ENCODE measurements at places on chromosomes 4 and X.

DNA sequence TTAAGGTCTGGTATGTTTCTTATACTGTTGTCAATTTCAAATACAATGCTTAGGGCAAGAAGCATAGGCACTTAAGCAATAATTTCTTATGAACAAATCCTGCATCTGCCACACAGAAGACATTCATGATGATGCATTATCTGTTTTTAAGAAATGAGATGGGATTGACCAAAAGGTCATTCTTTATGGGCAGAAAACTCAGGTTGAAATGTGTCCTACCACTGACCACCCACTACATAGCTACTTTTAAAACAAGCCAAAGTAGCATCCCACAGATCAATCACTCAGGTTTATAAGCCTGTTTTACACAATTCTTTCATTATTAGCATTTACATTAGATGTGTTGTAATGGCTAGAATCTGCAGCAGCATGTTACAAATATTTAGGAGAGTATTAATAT lies 617.8 kb downstream of the PCDH7 start:
- no peak for DNase-seq

GRCh38 chr4:182808673-182809416 lies 108.3 kb downstream of the DCTD start:
- DNase-seq, result peak; percentile 16

- no peak for DNase-seq
Measured at GRCh38 chr4:111388561-111388960, 756.7 kb upstream of the FAM241A start.

GRCh38 chrX:130080791-130081367 lies 29.4 kb downstream of the ELF4 start:
- DNase-seq, result no peak

DNA sequence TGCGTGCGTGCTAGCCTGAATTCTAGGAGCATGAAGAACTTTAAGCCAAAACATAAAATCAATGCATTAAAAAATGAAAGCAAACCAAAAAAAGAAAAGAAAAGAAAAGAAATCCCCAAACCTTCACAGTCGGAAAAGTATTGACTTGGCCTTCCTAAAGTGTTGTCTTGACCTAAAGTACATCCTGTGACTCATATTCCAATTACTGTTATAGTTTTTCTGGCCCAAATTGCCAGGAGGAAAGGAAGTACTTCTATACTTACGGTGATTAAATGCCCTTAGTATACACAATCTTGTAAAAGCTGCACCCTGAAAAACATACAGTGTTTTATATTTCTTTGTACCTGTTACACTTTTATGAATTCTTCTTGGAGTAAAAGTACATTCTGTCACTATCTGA lies 512.8 kb downstream of the ANKRD50 start:
- no peak for DNase-seq

DNA sequence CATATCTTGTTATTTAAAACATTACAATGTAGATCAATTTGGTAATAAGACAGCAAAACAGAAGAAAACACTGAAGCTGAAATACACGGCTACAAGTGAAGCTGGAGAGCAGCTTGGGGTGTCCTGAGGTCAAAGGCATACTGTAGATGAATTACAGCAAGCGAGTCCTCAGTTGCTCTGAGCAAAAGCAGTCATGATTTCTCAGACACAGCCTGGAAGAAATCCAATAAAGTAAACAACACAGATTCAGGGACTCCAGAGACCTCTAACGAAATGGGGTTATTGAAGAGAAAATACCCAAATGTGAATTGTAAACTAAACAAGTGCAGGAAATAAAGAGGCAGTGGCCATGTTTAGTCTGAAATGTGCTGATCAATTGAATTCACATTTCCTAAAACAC lies 324.4 kb downstream of the CAMK2D start:
- no peak for DNase-seq

- DNase-seq, result no peak
Measured at GRCh38 chr4:12679217-12679616, 804.9 kb downstream of the RAB28 start.

DNA sequence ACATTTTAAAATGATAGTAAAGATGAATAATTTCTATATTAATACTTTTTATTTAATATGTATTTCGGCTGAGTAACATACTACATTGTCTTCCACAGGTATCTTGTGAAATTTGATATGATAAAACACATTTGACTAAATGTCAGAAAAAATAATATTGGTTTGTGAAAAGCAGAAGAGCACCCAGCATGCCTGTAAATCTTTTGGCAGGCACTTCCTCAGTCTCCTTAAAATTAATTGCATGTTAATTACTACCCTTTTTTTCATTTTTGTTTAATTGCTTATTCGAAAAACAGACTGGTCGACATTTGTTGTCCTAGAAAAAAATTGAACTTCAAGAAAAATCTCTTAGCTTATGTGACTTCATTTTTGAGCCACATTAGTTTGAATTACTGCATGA lies 40.6 kb downstream of the CLCN3 start:
- DNase-seq, result no peak

GRCh38 chr4:83251447-83251830 lies 33.2 kb downstream of the COQ2 start:
- no peak for DNase-seq

- no peak for DNase-seq
Measured at GRCh38 chr4:176359590-176359989, 39.8 kb downstream of the SPCS3 start.

- DNase-seq, result no peak
Measured at GRCh38 chr4:87342872-87343271, 20.2 kb upstream of the HSD17B13 start.

DNA sequence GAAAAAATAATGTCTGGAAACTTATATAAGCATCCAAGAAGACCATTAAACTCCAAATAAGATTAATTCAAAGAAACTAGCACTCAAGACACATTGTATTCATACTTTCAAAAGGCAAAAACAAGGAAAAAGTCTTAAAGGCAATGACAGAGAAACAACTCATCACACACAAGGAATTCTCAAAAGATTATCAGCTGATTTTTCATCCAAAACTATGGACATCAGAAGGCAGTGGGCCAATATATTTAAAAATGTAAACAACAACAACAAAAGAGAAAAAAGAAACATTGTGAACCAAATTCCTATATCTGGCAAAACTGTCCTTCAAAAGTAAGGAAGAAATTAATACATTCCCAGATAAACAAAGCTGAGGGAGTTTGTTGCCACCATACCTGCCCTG lies 711.4 kb upstream of the GALNTL6 start:
- DNase-seq, result no peak

DNA sequence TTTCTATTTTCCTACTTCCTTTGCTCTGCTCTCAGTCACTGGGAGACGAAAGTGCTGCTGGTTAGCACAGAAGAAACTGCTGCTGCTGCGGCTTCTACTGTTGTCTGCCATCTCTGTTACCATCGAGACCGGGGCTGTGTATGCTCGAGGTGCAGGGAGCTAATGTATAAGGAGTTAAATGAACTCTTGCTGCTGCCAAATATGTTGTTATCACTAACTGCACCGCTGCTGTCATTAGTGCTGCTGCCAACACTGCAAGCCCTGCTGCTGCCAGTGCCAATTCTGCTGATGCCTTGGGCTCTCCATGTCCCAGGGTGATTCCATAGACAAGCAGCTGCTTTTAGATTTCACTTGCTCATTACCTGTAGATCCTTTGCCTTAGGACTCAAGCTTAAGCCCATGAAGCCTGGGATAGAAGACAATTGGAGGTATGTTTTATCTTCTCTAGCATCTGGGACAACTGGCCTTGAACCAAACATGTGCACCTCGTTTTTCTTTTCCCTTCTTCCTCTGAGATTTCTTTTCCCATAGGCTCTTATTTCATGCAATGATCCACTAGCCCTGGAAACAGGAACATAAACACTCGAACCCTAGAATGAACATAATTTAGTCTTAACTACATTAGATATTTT lies 107.8 kb downstream of the CCSER1 start:
- no peak for DNase-seq

DNA sequence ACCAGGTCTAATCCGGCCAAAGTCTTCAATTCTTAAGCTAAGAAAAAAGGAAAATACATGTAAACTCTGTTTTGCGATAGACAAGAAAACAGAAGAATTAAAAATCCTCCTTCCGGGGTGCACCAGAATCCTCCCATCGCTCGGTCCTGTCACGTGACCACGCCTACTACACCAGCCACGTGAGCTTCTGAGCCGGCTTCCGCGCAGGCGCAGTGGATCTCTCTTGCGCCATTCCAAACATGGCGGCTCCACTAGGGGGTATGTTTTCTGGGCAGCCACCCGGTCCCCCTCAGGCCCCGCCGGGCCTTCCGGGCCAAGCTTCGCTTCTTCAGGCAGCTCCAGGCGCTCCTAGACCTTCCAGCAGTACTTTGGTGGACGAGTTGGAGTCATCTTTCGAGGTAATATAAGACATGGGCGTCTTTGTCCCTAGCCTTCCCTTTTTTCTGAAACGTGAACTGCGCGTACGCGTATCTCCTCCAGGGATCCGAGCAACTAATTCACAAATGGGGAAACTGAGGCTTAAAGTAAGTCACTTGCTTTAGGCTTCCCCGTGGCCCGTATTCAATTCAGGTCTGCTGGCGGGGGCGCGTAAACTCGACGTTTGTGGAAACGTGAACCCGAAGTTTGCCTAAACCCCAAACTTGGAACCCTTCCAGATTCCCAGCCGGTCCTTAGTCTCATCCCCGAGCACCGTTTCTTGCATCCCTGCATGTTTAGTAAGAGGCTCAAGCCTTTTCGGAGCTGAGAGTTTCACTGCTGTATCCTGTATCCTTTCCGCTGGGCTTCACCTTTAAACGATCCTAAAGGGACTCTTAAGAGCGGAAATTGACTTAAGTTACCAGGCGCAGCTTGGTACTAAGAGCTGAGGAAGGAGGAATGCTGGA lies at the start of gene MED28:
MED28 (plus strand) TSS at position 226 of the 884 bp plus-strand sequence; CDS start at position 240, 14 bp downstream.
- peak; percentile 92 for DNase-seq

DNA sequence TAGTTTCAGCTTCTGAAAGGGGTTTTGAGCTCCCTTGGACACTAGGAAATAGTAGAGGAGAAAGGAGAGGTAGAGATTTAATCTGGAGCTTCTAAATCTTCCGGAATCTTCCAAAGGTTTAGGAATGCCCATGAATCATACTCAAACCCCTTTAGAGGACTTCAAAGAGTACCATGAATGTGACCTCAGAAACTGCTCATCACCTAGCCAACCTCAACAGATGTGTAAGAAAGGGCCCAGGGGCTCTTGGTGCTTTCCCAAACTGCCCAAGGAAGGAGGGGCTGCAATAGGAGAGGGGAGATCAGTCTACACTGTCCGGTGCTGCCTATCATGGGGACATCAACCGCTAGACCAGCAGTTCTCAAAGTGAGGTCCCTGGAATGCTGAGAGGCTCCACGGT lies 109.1 kb downstream of the RBM47 start:
- no peak for DNase-seq

DNA sequence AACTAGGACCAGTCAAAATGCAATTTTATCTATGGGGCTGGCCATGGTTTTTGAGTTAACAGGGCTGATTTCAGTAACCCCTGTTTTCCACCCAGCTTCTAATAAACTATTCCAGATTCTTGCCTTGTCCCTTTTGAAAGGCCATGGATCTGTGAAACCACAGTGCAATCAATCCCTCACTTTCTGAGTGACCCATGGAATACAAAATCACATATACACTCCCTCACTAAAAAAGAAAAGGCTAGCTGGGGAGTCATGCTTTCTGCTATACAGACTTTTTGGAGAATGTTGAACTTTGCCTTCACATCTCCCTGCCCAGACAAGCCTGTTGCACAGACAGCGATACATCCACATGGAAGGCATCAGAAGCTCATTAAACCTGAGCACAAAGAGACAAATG lies 47.9 kb downstream of the MAD2L1 start:
- DNase-seq, result no peak

GRCh38 chr4:152634110-152634760 lies 45.6 kb downstream of the TMEM154 start:
- no peak for DNase-seq

GRCh38 chrX:37871626-37872302 lies 24.4 kb upstream of the DYNLT3 start:
- no peak for DNase-seq

DNA sequence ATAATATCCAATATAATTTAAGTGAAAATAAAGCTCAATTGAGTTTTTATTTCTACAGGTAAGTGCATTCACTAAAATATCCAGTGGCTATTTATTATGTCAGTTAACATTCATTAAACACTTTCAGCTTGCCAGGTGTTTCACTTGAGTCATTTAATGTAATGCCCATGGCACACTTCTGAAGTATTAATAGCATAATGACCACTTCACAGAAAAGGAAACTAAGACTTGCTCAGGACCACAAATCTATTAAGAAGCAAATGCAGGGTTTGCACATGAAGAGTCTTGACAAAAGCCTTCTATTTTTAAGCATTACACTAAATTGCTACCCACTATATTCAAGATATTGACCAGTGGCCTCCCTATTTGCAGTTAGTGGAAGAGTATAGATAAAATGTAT lies 612.7 kb downstream of the KCTD8 start:
- DNase-seq, result no peak

DNA sequence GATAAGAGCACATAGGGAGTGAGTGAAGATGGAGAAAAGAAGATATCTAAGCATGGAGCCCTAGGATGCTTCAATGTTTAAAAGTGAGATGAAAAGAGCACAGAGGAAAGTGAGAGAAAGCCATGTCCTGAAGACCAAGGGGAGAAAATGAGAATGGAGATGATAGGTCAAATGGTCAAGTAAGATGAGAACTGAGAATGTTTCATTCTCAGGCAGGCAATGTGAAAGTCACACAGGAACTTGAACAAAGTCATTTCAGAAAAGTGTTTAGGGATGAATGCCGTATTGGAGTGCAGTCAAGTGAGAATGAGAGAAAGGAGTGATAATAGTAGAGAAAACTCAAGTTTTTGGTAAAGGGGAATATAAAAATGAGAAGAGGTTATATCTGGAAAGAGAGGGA lies 148.7 kb upstream of the PTCHD1 start:
- no peak for DNase-seq

DNA sequence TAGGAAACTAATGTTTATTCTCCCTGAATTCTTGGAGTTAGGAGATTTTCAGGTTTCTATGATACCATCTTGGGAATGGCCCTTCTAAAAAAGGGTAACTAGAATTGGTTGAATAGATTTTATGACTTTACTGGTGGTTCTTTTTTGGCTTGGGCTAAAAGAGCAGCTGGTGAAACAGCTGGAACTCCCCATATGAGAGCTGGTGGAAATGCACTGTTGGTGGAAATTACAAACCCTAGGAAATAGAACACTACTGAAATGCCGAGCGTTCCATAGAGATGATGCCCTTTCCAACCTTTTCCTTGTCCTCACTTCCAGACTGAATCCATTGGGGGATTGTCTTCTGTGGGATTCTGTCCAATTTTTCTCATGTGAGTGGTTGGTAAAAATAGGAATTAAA lies 139.5 kb downstream of the STIM2 start:
- DNase-seq, result no peak

- no peak for DNase-seq
Measured at GRCh38 chr4:35771571-35771970, 472.7 kb downstream of the ARAP2 start.

- DNase-seq, result no peak
Measured at GRCh38 chrX:98068024-98068580, 1184.4 kb downstream of the RPA4 start.

- no peak for DNase-seq
Measured at GRCh38 chr4:114941503-114941902, 171.9 kb downstream of the NDST4 start.

DNA sequence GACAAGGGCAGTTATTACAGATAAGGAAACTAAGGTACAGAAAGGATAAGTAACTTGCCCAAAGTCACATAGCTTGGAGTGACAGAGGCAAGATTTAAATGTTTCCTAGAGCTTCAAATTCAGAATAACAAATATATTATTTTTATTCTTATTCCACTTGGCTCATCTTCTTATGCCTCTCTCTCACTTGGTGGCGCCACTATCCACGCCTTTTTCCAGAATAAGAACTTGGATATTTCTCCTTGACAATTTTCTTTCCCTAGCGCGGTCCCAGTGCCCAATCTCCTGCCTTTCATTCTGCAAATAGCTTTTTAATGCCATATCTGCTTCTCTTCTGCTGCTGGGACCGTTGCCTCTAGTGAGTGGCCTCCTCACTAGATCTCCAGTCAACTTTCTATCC lies 78.5 kb downstream of the MSN start:
- DNase-seq, result no peak
